ENCODE measurements at places on chromosomes 13 and 19.

GRCh38 chr19:34428549-34429285, 536 bp downstream of the UBA2 start:
- peak; percentile 3 for DNase-seq

GRCh38 chr13:41827507-41828213, 133.2 kb downstream of the VWA8 start:
- DNase-seq, result no peak

GRCh38 chr19:49287141-49287770, 37.7 kb downstream of the SLC6A16 start:
- no peak for DNase-seq

- no peak for DNase-seq
Observed at GRCh38 chr13:75798353-75799255, 162.5 kb downstream of the LMO7 start.

DNA sequence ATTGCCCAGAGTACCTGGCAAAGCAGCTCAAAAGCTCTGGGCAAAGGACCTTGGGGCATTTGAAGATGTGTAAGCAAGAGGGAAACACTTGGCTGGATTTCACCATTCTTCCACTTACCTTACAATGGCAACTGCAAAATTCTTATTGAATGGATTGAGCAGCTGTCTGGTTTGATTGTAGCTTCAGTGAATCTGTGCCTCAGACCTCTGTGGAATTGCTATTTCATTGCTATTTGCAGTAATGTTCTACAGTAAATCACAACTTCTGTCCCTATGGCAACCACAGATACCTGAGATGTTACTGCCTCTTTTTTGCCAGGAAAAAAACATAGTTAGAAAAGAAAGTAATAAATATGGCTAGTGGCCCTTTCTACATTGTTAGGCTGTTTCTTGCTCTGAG, 519.5 kb downstream of the SUCLA2 start:
- DNase-seq, result no peak

DNA sequence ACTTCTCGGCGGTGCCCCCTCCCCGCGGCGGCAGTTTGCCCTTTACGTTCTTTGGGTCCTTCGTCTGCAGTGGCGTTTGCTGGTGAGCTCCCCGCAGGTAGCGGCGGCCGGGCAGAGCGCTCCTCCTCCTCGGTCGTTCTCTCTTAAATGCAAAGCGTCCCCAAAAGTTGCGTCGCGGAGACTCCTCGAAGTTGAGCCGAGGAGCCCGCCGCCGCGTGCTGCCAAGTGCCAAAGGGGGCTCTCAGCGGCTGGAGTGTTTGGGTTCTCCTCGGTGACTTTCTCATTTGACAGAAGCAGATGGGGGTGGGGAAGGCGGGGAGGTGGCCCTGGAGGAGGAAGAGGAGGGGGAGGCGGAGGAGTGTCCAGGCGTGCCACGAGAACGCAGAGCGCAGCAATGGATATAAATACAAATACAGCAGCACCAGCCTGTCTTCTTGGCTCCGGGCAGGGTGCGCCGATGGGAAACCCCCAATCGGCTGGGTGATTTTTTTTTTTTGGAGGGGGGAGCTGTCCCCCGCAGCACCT, at the start of gene SOX21:
Gene SOX21 (minus strand): TSS at position 259 of the 525 bp plus-strand sequence. CDS start 496 bp downstream, outside the sequence.
- no peak for DNase-seq

GRCh38 chr13:47886314-47886713, 114.8 kb downstream of the SUCLA2 start:
- DNase-seq, result no peak

- DNase-seq, result no peak
Observed at GRCh38 chr13:48896312-48896711, 79.4 kb upstream of the FNDC3A start.

DNA sequence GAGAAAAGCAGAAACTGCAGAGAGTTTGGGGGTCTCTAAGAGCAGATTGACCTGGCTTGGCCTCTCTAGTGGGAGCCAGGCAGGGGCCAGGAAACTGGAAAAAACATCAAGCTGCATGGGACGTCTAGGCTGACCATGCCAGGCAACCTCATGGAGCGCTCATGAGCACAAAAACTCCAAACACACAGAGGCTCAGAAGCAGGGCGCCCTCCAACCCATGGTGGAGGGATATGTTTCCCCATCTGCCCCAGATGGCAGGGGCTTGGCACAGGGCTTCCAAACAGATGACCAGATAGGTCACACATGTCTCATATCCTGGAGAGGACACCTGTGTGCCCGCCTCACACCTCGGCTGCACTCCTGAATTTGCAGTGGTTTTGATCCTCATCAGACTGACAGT, 879.0 kb downstream of the UQCRFS1 start:
- no peak for DNase-seq

DNA sequence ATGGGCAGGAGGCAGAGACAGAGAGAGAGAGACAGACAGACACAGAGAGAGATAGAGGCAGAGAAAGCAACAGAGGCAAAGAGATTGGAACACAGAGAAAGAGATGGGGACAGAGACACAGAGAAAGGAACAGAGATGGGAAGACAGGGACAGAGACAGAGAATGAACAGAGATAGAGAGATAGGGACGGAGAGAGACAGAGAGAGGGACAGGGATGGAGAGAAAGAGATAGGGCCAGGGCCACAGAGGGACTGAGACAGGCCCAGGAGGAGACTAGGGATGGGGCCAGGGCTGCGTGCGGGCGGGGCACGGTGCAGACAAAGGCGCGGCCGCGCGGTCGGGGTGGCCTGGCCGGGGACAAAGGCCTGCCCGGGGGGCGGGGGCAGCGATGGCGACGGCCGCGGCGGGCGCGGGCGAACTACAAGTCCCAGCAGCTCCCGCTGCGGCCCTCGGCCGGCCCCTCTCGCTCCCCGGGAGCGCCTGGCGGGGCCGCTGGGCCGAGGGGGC, at the start of gene ZNF358:
Gene ZNF358 (plus strand): TSS at position 459 of the 507 bp plus-strand sequence. CDS start 3,140 bp downstream, outside the sequence.
- DNase-seq, result peak; percentile 16

DNA sequence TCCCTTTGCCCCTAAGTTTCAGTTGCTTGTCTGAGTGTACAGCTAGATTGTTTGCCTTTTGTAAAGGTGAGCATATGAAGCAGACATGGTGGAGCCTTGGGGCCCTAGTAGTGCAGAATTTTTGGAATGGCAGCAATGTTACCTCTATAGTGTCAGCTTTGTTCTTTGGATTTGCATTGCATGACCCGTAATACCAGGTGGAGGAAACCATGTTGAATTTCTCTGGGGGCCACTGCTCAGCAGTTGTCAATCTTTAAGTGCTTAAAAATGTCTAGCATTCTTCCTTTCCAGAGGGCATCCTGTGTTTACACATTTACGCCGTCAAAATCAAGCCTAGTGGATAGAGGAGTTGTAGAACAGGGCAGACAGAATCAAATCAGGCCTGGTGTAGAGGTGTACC, 303.3 kb downstream of the ATP8A2 start:
- no peak for DNase-seq

- DNase-seq, result no peak
Observed at GRCh38 chr19:38013913-38014580, 107.0 kb downstream of the SIPA1L3 start.

GRCh38 chr19:55119053-55119452, 1.6 kb upstream of the PPP1R12C start:
- no peak for DNase-seq

DNA sequence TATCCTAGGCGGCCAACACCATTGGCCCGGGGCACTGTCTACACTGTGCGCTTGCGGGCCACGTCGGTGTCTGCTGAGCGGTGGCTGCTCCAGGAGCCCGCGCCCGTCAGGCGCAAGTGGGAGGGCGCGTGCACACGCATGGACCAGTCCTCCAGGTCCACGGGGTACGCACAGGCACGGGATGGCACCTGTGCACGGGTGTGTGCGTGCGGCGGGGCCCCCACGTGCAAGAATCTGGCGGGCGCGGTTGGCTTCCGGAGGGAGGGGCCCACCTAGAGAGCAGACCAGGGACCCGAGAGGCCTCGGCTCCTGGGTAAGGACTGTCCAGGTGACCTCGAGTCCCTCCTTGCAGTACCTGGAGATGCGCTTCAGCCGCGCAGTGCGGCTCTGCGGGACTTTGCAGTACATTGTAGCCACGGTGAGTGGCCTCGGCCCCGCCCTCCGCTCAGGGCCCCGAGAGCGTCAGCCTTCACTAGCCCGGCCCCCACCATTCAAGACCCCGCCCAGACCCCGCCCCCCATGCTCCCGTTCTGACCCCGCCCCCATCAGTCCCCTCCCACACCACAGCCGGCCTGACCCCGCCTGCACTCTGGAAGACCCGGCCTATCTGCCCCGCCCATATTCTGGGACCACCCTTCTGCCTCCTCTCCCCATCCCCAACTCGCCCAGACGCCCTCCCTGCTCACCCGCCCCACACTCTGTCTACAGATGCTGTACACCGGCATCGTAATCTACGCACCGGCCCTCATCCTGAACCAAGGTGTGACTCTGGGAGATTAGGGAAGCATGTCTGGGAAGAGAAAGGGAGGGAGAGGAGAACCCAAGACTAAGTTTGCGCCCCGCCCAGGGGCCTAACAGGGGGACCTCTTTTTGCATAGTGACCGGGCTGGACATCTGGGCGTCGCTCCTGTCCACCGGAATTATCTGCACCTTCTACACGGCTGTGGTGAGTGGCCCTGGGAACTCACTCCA, 2.3 kb downstream of the SLC5A5 start:
- DNase-seq, result peak; percentile 67

DNA sequence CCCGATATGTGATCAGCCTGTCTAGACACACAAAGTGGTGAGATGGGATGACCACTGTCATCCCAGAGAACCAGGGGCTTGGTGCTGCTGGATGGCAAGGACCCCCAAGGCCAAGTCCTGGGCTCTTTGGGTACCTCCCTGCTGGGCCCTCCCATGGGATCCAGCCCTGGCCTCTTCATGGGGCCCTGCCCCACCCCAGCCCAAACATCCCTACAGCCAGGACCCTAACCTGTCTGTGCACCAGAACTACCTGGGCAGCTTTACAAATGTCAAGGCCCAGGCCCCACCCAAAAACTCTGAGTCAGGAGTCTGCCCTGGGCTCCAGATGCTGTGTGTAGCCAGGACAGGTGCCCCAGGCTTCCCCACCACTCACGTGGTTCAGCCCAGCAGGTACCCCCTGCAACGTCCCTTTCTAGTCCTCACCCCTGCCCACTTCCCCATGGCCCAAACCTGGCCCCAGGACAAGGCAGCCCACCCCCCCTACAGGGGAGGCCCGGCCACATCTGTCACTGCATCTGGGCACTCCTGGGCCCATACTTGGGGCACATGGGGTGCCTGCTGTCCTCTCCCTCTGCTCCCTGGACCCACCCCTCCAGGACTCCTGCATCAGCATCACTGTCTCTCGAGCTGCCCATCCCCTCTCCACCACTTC, 233.5 kb downstream of the TUBA3C start:
- no peak for DNase-seq

- DNase-seq, result no peak
Observed at GRCh38 chr19:6415591-6416190, 8.9 kb downstream of the KHSRP start.

- DNase-seq, result no peak
Observed at GRCh38 chr13:83125791-83126190, 756.5 kb downstream of the SLITRK1 start.

GRCh38 chr19:49390929-49391359, 2.9 kb downstream of the KASH5 start:
- no peak for DNase-seq

GRCh38 chr19:17679526-17680229, 8.5 kb downstream of the UNC13A start:
- DNase-seq, result no peak

- DNase-seq, result no peak
Observed at GRCh38 chr13:24104723-24105122, 55.8 kb upstream of the SPATA13 start.

DNA sequence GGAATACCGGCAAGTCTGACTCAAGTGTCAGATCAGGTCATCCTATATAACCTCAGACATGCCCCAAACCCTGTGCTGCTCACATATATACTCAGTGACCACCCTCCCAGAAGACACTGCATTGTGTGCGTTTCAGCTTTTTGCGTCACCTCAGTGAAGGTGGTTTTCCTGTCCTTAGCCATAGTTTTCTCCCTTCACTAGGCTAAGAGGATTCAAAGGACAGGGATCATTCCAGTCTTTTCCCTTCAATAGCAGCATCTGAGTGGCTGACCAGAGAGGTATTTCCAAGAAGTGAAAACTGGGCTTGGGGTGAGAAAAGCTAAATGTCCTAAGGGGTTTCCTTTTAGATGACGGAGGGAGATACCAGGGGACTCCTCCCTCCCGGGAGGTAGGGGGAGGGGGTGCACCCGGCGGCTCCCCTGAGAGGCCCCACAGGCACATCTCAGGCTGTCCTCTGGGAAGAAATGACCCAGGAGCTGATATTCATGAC, 12.7 kb upstream of the OR10H1 start:
- no peak for DNase-seq

DNA sequence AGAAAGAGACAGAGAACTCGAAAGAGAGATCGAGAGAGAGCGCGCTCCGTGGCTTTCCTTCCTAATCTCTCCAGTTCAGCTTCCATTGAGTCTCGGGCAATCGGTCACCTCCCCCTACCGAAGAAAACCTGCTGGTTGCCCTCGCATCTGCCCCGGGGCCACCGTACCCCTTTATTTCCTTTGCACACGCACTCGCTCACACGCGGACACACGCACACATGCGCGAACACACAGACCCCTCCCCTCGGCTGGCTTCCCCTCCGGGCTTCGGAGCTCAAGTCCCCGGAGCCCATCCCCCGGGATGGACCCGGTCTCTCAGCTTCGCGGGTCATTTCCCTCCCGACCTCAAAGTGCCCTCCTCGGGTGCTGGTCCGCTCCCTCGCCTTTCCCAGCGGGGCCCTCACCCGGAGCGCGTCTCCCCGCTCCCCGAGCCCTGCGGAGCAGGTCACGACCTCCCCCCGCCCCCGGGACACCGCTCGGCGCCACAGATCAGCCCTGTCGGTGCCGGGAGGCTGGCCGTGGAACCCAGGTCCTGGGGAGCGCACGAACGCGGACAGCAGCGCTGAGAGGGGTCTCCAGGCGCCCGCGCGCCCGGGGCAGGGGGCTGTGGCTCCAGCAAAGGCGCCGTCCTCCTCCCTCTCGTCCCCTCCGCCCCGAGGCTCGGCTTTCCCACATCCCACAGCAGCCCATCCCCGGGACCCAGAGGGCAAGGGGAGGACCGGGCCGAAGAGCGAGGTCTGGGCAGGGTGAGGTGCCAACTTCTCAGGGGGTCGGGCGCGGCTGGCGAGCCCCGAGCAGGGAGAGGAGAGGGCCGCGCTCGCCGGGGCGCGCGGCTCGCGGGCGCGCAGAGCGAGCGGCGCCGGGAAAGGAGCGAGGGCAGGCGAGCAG, 1.8 kb downstream of the DACH1 start:
- DNase-seq, result no peak

GRCh38 chr19:3105641-3106508, 11.7 kb downstream of the GNA11 start:
- DNase-seq, result no peak

- DNase-seq, result peak; percentile 80
Observed at GRCh38 chr19:18428787-18429674, 8.9 kb downstream of the ISYNA1 start.

Data from CD4-positive, alpha-beta T cell treated with Interleukin-6 at 100 ng/mL for 8 hours (primary cell).